ENCODE measurements at places on chromosomes 16 and 17.
A peak's percentile ranks its signal among the peaks of the same experiment; 100 is the strongest.

DNA sequence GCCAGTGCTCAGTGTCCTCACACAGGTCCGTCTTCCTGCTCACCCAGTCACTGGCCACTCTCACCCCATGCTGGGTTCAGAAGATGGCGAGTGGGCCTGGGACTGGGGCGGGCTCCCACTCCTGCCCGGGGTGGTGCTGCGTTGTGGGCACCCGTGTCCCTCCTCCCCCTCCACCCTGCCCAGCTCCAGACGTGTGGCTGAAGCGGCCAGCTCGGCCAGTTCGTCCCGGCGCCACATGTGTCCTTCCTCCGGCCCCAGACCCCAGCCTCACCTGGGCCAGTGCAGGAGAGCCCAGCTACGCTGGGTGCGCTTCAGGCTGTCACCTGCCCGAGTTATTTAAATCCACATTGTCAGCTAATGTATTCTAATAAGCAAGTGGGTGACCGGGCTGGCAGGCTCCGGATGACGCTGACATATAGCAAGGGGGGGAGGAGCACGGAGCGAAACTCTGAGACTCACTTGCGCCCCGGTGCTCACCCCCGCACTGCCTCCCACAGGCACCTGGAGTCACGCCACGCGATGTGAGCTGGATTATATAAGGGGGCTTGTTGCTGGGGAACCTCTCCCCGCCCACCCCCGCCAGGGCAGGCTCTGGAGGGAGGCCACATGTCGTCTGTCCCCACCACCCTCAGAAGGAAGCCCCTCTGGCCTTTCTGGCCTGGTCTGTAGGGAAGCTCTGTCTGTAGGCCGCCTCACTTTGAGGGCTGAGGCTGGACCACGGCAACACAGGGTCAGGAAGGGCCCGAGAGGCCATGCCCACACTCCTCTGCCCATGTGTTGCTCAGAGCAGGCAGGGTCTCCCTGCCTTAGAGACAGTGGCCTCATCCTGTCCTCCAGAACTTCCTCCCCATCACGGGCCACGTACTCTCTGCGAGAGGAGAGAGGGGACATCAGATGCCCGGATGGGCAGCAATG, 7.1 kb upstream of the BAIAP2 start:
- no peak for DNase-seq

- no peak for DNase-seq
Observed at GRCh38 chr17:41315814-41316445, 420 bp upstream of the KRTAP17-1 start.

DNA sequence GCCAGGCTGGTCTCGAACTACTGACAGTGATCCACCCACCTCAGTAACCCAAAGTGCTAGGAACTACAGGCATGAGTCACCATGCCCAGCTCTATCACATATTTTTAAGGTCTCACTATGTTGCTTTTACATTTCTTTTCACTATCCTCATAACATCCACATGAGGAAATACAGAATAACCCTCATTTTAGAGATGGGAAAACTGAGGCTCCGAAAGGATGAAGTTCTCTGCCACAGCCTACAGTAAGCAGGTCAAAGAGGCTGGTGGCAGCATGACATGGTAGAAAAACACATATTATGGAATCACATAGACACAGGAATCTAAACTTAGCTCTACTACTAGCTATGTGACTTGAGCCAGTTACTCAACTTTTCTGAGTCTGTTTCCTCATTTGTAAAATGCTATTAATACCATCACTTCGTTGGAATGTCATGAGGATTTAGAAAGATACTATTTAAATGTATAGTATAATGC, 32.2 kb downstream of the APPBP2 start:
- no peak for DNase-seq

- DNase-seq: no peak
Observed at GRCh38 chr17:49707246-49707607, 537 bp downstream of the SLC35B1 start.

GRCh38 chr16:450385-450784, 24.9 kb downstream of the RAB11FIP3 start:
- no peak for DNase-seq

- no peak for DNase-seq
Observed at GRCh38 chr16:31496670-31497069, 11.5 kb downstream of the RUSF1 start.

DNA sequence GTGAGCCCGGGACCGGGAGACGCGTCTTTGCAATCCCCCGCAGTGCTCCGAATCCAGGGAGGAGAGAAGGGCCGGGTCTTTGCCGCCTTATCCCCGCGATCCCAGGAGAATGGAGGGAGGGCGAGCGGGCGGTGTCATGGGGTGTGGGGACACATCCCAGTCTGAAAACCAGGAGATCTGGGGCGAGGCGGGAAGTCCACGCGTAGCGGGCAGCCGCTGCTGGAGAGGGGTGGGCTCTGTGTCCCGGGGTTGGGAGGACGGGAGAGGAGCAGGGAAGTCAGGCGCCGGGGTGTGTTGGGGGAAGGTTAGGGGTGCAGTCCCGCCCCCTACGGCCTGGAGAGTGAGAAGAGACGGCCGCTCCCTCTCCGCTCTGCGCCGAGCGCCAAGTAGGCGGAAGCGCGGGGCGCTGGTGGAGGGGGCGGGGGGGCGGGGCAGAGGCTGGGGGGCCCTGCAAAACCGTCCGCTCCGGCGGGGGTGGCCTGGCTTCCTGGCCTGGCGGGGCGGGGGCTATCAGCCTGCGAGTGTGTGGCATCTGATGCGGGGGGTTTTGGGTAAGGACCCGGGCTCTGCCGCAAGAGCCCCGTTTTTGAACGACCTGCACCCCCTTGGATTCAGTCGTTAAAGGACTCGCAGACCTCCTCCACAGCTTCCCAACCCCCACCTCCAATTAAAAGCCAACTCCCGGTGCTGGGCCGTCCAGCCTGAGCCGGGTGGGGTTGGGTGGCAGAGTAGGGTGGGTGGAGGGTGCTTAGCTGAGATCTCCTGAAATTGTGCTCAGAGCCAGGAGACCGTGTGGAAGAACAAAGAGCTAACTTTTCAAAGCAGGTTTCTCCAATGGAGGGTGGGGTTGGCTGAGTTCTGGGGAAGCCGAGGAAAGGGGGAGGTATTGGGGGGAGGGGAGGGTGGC, 654 bp downstream of the LASP1 start:
- DNase-seq: no peak

- DNase-seq: no peak
Observed at GRCh38 chr17:14304222-14304772, 3.4 kb downstream of the HS3ST3B1 start.

DNA sequence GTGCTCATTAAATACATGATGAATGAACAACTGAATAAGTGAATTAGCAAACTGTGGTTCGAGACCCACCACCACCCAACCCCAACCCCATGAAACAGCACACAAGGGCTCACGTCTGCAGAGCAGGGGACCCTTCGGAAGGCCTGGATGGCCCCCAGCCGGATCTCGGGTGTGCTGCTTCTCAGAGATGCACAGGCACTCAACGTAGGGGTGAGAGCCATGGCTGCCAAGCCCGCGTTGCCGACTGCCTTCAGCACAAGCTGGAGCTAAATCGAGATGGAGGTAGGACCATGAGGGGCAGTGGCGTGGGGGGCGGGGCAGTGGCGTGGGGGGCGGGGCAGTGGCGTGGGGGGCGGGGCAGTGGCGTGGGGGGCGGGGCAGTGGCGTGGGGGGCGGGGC, 93.2 kb downstream of the LITAF start:
- DNase-seq: no peak

DNA sequence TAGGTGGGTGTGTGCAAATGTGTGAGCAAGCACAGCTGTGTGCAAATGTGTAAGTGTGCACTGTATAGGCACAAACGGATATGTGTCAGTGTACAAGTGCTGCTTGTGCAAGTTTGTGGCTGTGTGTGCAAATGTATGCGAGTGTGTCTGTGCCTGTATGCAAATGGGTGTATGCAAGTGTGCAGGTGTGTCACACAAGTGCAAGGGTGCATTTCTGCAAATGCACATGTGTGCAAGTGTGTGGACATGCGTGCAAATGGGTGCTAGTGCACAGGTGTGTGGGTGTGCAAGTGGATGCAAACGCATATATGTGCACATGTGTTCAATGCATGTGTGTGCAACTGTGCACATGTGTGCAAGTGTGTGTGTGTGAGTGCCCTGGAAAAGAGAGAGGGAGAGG, 76.5 kb upstream of the TNRC6C start:
- DNase-seq: no peak

DNA sequence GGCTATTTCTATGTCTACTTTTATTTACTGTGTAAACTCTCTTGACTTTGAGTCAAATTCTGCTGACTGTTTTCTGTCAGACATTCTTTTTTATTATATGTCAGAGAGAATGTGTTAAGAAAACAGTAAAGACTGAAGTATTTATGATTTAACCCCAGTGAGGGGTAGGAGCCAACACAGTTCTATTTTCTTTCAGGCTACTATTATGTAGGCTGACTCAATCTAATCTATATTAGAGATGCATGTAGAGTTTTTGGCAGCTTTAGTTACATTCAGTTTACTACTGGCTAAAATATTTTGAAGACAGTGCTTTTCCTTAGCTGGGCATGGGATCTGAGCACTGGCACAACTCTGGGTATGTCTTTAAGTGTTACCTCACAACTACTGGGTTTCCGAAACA, 1108.0 kb downstream of the CDH11 start:
- no peak for DNase-seq

- DNase-seq: no peak
Observed at GRCh38 chr16:21338537-21339268, 60.6 kb upstream of the CRYM start.

GRCh38 chr16:67329901-67330300, 3.3 kb downstream of the LRRC36 start:
- no peak for DNase-seq

GRCh38 chr16:90019543-90020259, 445 bp upstream of the DBNDD1 start:
- DNase-seq: no peak

GRCh38 chr17:15348021-15348420, 6.6 kb upstream of the TEKT3 start:
- DNase-seq: no peak

- DNase-seq: peak; percentile 39
Observed at GRCh38 chr16:31696968-31697743, 169.5 kb downstream of the AHSP start.

DNA sequence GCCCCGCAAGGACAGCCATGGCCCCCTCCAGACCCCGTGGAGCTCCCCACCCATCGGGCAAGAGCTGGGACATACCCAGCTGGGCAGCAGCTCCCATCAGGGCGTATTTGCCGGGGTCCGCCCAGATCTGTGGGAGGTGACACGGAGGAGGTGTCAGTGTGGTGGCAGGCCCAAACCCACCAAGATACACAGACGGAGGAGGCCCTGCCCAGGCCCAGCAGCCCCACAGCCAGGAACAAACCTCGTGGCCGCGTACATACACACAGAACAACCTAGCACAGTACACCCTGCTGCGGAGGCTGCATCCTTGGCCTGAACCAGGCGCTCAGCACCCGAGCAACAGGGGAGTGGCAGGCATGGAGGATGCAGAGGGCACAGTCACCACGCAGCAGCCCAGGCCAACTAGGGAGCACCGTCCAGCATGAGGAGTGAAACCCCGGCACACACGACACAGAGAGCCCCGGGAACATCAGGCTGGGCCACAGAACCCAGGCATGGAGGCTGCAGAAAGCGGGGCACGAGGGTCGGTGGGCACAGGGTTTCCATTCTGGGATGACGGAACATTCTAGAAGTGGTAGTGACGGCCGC, 4.9 kb upstream of the CCDC154 start:
- DNase-seq: no peak

DNA sequence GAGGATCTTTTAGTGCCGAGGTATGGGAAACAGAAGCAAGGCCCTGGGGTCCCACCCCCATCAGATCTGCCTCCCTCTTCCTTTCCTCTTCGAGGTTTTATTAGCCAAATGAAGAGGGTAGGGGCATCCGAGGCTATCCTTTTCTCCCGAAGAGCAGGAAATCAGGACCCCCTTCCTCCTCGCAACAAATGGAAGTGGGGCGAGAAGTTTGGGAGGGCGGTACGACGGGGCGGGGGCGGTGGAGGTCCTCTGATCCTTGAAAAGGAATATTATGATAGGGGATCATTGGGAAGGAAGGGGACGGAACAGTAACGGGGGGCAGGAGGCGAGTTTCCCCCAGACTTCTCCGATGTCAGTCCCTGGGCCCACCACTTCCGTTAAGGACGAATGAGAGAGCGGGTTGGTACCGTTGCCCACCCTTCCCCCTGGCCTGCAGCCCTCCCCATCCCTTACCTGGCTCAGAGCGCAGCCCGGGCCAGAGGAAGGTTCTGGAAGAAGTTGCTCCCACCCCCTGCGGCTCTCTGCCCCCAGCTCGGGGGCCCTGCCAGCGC, 309 bp downstream of the FOXJ1 start:
- DNase-seq: no peak

- no peak for DNase-seq
Observed at GRCh38 chr16:66503030-66503429, 46.9 kb downstream of the TK2 start.

GRCh38 chr17:81095383-81095762, 60.4 kb downstream of the BAIAP2 start:
- DNase-seq: no peak

GRCh38 chr17:63696381-63696961, 3.5 kb downstream of the LIMD2 start:
- DNase-seq: peak; percentile 27

- no peak for DNase-seq
Observed at GRCh38 chr16:84356591-84357116, 11.7 kb upstream of the ATP2C2 start.

GRCh38 chr16:47847220-47847970, 308.4 kb downstream of the ABCC12 start:
- no peak for DNase-seq

DNA sequence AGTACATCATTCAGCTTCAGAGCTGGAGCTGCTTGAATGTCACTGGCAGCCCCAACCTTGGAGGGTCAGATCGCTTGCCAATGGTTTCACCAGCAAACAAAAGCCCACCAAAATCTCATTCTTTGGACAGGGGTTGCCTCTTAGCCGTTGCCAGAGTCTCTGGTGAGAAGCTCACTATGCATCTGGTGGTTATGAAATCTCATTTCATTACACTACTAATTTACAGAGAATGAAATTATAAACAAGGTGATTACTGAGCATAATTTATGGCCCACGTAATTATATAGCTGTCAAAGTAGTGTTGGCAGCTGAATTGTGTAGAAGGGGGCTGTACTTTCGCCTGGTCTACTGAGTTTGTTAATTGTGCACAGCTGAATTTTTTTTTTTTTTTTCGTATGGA, 688.9 kb upstream of the KIF2B start:
- no peak for DNase-seq

DNA sequence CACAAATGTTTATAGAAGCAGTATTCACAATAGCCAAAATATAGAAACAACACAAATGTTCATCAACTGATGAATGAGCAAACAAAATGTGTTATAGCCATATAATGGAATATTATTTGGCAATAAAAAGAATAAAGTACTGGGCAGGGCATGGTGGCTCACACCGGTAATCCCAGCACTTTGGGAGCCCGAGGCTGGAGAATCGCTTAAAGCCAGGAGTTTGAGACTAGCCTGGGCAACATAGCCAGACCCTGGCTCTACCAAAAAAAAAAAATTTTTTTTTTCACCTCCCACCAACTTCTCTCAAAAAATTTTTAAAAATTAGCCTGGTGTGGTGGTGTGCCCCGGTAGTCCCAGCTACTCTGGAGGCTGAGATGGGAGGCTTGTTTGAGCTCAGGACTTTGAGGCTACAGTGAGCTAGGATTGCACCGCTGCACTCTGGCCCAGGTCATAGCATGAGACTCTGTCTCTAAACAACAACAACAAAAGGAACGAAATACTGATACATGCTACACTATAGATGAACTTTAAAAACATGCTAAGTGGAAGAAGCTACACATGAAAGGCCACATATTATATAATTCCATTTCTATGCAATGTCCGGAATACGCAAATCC, 10.7 kb upstream of the PECAM1 start:
- no peak for DNase-seq

- DNase-seq: no peak
Observed at GRCh38 chr17:80703142-80703478, 158.5 kb downstream of the RPTOR start.

GRCh38 chr17:47757386-47757785, 24.4 kb downstream of the TBX21 start:
- DNase-seq: no peak
